Right ventricle myocardium inferior (tissue), 1 donor: ENCODE measurements at places on chromosomes 6 and 20. TPM values are rescaled to one million over a fixed set of nuclear protein-coding genes. Genes with fewer than 3 reads are reported as not detected.
A peak's percentile ranks its signal among the peaks of the same experiment; 100 is the strongest.

- no peak for DNase-seq
These were observed 30.0 kb downstream of the DACT2 start for GRCh38 chr6:168289571-168289962.

GRCh38 chr6:164856138-164856537, 453.3 kb downstream of the C6orf118 start:
- no peak for DNase-seq

GRCh38 chr6:150659046-150659763, 59.5 kb downstream of the PLEKHG1 start:
- no peak for DNase-seq

DNA sequence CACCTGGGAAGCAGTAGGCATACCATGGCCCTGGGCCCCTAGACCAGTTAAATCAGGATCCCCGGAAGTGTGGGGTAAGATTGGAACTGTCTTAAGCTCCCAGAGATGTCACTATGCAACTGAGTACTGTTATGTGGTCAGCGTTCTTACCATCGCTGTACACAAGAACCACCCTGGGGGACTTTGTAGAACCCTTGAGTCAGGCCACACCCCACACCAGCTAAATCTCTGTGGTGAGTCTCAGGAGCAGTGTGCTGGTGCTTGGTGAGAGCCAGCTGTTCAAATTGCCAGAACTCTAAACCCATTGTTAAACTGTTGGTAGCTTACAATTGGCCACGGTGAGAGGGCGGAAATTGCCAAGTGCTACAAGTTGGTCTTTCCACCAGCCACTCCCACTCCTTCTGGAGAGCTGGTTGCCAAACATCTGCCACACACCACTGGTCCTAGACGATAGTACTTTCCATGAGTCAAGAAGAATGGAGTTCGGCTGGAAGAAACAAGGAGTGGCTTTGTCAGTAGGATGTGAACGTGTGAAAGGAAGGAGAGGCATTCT, 80.5 kb upstream of the SYNDIG1 start:
- DNase-seq = no peak

GRCh38 chr20:675453-676314, at the start of gene SCRT2:
TSS of gene SCRT2 (minus strand) at chr20:675802. CDS start at chr20:675601, 201 bp downstream.
- DNase-seq = peak; percentile 88

DNA sequence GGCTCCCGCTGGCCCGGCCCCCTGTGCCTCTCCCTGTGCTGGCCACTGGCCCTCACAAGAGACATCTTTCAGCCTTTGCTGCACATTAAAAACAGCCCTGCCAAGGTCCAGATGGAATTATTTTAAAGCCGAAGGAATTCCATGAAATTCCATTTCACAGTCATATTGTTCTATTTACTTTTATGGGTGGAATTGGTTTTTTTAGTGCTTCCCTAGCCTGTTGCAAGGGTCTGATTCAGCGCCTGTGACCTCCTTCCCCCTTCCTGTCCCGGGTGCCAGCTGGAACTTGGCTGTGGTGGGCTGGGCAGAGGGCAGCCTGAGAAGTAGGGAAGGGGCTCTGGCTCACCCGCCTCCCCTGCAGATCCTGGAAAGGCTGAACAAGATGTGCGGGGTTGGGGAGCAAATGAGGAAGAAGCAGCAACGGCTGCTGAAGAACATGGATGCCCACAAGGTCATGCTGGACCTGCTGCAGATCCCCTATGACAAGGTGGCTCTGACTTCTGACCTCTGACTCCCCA, 34.3 kb downstream of the UQCC2 start:
- DNase-seq = no peak

- no peak for DNase-seq
These were observed 7.0 kb downstream of the BEND3 start for GRCh38 chr6:107108201-107108890.

DNA sequence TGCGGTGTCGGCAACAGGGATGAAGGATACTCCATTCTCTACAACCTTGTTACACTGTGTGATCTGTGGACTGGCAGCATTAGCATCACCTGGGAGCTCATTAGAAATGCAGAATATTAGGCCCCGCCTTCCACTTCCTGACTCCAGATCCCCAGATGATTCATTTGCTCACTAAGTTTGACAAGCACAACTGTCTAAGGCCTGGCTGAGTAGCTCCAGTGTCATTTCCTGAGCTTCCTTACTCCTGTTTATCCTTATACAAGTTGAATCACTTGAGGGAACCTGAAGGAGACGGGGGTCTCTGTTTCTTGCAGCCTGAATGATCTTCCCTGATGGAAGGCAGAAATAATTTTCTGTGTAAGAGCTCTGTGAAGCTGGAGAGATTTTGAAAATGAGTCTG, 32.7 kb upstream of the PROKR2 start:
- no peak for DNase-seq

GRCh38 chr20:48585061-48585870, 242.5 kb downstream of the PREX1 start:
- no peak for DNase-seq

DNA sequence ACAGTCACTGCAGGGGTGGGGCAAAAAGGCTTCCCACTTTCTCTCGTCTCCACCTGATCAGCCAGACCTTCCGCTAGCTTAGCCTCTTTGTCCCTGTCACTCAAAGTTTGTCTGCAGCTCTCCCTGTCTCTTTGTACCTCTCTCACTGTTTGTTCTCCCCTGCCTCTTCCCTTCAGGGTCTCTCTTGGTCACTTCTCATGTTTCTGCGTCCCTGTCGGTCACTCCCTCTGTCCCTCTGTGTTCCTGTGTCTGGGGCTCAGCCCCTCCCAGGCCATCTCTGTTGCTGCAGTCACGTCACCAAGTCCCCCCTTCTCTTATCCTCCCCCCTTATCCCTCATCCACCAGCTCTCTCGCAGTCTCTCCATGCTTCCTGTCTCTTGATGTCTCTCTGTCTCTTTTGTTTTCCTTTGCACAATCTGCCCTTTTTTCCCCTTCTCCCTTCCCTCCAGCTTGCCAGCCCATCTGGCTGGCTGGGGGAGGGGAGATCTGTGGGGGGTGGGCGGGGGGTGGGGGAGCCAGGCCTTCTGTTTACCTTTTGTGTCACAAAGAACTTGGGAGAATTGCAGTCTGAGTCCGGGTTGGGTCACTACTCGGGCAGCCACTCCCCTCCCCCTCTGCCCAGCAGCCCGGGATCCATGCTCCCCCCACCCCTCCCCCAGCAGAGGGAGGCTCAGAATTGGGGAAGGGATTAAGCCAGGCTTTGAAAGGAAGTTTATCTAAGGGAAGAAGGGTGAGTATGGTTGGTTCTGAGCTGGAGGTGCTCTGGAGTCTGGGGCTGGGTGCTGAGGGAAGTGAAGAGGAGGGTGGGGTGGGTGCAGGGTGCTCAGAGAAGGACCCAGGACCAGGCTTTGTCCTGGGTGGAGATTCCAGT, 32.3 kb downstream of the FOXP4 start:
- DNase-seq = no peak

- DNase-seq = no peak
These were observed 194.0 kb upstream of the RNF217 start for GRCh38 chr6:124768224-124768623.

- no peak for DNase-seq
These were observed 16.2 kb upstream of the BEND6 start for GRCh38 chr6:56938649-56939191.

DNA sequence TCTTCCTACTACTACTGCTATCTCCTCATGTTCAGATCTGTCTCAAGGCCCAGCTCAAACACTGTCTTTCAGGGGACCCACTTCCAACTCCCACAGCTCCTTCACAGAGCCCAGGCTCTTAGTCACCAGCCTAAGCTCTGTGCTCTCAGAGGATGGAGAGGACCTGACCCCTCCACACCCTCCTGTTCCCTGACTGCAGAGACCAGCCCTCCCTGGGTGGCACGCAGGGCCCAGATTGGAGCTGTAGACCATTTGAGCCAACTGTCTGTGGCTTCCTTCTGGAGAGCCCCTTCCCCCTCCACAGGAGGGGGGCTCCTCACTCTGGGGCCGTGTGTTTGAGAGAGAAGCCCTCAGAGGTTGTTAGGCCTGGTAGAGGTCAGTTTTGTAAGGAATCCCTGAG, 9.8 kb downstream of the SNPH start:
- DNase-seq = no peak

DNA sequence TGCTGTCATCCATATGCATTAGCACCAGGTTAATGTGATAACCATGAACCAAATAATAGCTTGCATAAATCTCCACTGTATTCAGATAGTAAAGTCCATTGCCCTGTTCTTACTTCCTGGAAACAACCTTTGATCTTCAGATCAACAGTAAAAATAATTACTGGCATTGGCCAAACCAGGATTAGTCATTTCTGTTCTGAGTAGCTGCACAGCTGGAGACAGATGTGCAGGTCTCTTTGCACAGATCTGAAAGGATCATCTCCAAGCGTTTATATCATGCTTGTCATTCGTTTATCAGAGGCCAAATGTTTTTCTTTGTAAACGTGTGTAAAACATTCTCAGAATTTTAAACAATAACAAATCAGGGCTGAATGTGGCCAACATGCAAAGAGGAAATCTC, 134.4 kb upstream of the HMGCLL1 start:
- DNase-seq = no peak

GRCh38 chr20:60694763-60695162, 557.3 kb upstream of the CDH4 start:
- DNase-seq = no peak

- DNase-seq = no peak
These were observed 118.0 kb upstream of the IRAK1BP1 start for GRCh38 chr6:78749326-78749725.

EPPIN gene
- not detected for total RNA-seq

RAET1E gene
- total RNA-seq = 0.27 TPM

SMLR1 gene
- total RNA-seq = not detected

GCNT2 gene
- 51.9 TPM for total RNA-seq

SH3BGRL2 gene
- total RNA-seq = 7.9 TPM
